ENCODE measurements at places on chromosomes 7 and 10.
A peak's percentile ranks its signal among the peaks of the same experiment; 100 is the strongest.

- no peak for DNase-seq
These were observed 2.3 kb upstream of the MCU start for GRCh38 chr10:72689660-72690059.

- no peak for DNase-seq
These were observed 273.6 kb upstream of the PODXL start for GRCh38 chr7:131829947-131830558.

GRCh38 chr10:119595134-119595675, 1.6 kb downstream of the TIAL1 start:
- no peak for DNase-seq

- DNase-seq = no peak
These were observed 62.3 kb downstream of the EGFR start for GRCh38 chr7:55081068-55081467.

GRCh38 chr10:133442967-133443924, 10.5 kb upstream of the SCART1 start:
- DNase-seq = no peak

- no peak for DNase-seq
These were observed 31.2 kb upstream of the SRGN start for GRCh38 chr10:69056536-69057260.

DNA sequence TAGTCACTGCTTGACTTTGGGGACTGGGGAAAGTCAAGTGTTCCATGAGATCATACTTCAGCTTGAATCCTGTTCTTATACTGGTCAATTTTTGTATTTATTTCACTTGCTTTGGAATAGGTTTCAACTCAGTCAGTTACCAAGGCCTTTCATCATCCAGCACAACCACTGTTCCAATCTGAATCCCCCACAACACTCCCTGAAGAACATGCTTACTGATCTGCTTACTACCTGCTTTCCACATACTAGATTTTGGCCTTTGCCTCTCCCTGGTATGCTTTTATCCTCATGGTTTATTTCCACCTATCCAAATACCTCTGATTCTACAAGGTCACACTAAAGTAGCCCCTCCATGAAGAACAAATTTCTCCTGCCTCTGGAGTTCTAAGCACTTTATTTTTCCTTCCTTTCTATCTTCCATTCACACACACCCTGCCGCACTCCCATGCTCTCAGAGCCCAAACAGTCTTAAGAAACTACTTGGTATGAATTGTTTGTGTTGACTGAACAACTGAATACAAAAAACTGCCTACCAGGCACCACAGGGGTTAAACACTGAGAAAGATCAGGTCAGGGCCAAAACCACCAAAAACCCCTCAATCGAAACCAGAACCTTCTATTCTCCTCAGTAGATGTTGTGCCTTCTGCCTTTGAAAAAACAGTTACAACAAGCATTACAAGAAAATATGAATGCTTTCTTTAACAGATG, 178.1 kb downstream of the AVL9 start:
- no peak for DNase-seq

DNA sequence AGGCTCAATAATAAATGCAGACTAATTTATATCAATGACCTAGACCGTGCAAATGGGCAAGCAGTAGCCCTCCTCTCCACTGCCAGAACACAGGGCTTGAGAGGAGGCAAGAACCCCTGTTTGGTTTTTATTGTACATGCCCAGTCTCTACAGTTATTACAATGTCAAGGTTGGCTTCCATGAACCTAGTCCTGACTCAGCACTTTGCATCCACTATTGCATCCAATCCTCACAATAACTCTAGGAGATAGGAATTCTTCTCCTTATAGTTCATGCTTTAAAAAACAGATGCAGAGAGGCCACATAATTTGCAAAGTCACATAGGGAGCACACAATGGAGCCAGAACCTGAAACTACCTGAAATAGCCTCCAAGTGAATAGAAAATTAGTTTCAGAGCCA, 7.0 kb upstream of the COL13A1 start:
- DNase-seq = no peak

GRCh38 chr7:1092806-1093501, 5.0 kb downstream of the GPER1 start:
- no peak for DNase-seq

GRCh38 chr10:22570234-22570633, 144.1 kb downstream of the PIP4K2A start:
- DNase-seq = no peak

GRCh38 chr7:101172005-101172853, 6.9 kb upstream of the VGF start:
- DNase-seq = no peak

DNA sequence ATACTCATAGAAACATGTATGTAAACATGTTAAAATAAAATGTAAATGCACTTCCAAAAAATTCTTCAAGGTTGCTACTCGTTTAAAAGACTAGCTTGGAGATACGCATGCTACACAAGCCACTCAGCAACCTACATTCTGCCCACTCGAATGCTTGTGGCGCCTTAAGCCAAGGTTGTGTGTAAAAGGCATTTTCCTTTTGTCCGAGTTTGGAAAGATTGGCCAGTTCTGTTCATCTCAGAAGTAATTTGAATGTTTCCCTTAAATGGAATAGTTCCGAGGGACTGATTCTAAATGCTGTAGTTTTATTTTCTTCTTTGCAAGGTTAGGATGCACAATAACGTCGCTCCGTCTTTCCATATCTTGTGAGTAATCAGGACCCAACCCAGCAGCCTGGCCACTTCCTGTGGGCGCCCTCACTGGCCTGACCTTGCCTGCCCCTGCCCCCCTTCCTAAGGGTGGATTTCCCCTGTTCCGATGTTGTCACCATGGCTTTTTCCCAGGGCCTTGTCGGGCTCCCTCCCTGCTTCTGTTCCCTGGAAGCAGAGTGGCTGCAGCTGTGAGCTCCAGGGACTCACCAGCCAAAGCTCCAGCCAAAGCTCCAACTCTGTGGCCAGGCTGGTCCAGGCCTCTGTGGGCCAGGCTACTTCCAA, 70.6 kb downstream of the PTPRE start:
- DNase-seq = no peak

DNA sequence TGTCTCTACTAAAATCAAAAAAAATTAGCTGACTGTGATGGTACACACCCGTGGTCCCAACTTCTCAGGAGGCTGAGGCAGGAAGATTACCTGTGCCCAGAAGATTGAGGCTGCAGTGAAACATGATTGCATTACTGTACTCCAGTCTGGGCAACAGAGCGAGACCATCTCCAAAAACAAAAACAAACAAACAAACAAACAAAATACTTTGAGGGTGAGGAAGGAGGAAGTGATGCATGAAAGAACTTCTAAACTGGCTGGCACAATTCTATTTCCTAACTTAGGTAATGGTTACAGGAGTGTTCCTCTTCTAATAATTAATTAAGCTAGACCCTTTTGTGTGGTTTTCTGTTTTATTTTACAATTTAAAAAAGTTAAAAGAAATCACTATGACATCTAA, 15.5 kb downstream of the WAPL start:
- no peak for DNase-seq

DNA sequence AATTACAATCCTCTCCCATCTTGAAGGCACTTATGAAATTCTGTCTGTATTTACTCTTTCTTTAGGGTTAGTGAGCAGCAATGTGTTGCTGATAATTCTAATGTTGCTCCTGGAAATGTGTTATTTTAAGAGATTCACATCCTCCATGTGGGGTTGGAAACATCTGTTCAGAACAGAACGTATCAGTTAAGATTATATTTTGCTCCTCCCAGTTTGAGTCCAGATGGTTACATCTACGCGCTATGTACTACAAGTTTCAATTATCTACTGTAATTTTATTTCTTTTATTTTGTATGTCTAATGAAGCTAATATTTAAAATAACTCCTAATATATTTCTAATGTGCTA, 250.6 kb upstream of the KLF6 start:
- DNase-seq = no peak

GRCh38 chr7:36299823-36300341, 89.8 kb upstream of the ANLN start:
- DNase-seq = no peak

- peak; percentile 32 for DNase-seq
These were observed 16.6 kb downstream of the ZNF862 start for GRCh38 chr7:149854611-149855360.

GRCh38 chr10:11949152-11949551, 93.5 kb downstream of the UPF2 start:
- DNase-seq = peak; percentile 6

DNA sequence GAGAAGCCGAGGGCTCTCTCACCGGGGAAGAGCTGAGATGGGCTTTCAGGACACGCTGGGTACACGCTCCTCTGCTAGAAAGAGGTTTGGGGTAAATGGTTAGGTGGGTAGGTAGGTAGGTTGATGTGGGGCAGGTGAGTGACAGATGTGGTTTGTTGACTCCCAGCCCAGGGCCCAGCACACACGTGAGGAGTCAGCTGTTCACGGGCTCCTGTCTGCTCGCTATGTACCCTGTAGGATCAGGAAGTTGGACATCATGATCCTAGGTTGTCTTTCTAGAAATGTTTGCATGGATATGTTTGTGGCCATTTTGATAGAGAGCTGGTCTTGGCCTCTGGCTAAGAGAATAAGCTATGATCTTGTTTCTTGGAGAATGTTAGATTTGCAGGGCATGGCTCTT, 109.0 kb downstream of the TACC2 start:
- DNase-seq = no peak

DNA sequence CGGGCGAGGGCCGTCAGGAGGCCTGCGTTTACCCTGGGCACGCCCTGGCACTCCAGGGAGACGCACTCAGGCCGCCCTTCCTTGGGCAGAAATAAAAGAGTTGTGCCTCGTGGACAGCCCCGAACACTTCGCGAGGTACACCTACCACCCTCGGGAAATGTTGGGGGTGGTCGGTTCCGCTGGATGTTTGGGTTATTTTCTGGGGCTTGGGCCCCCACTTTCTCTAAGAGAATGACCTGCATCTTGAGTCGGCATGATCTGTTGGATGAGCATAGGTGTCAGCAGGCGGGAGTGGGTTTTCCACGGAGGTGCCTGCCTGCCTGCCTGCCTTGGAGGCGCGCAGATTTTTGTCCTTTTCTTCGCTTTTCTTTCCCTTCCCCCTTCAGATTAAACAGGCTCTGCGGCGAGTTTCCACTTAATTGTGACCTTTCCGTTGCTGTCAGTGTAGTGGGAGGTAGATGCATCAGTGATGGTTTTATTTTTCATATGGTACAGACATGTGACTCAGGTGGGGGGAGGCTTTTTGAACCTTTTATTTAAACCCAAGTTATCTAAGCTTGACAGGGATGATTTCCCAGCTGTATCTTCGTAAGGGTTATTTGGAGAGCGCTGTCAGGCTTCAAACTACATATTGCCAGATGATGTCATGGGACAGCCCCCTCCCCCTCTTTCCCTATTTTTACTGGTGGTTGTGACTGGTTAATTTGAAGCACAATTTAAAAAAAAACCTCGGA, 661 bp downstream of the HECTD2 start:
- peak; percentile 7 for DNase-seq

DNA sequence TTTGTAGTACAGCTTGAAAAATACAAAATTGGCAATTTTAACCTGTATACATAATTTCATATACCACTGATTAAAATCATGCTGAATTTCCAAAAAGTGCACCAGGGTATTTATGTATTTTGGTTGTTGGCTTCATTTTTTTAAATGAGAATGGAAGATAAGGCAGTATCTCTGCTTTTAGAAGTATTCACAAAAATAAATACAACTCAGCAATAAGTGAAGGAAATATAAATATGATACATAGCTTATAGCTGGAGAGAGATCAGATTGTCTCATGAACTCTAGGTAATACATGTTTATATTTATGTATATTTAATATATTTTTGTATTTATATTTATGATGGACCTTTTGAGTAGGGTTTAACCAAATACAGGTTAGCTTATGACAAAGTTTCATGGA, 81.0 kb downstream of the KMT2E start:
- DNase-seq = no peak

DNA sequence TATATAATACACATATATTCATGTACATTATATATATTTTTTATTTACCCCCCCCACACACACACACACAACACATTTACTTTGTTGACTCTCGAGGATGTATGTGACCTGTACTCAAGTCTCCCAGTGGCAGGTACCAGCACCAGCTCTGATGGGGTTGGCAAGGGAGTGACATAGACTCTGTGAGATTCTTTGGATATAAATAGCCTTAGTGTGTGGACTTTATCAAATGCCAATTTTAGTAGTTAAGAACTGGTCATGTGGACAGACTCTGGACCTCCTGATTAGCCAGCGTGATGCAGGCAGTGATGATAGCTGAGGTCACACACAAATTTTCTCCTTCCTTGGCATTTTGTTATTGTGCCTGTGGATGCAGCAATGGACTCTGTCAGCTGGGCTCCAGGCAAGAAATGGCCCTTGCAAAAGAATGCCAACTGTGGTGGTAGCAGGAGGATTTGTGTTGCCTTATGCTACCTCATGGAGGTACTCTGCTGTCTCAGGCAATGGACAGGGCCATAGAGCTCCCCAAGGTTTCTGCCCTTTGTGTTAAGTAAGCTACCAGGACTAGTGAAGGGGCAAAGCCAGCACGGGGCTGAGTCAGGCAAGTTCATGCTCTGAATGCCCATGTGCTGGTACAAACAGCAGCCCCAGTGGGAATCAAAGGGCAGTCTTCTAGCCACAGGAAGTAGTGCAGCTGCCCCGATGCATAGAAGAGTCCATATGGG, 224.6 kb upstream of the ZWINT start:
- no peak for DNase-seq

GRCh38 chr7:3245077-3245476, 56.0 kb upstream of the SDK1 start:
- no peak for DNase-seq

GRCh38 chr10:27779462-27780015, 33.9 kb upstream of the MKX start:
- no peak for DNase-seq

DNA sequence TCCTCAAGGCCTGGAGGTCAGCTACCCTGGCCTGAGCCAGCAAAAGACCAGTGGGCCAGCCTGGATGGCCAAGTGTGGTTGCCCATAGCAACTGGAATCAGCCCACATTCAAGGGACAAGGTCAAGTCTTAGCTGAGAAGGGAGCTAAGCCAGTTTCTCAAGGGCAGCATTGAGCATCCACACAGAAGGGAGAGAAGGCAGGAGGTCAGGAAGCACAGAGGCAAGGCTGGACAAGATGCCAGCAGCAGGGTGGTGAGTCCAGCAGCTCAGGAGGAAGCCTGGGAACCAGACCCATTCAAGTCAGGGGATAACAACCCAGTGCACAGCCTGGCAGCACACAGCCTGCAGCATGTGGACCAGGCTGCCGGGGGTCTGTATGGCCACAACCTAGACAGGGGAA, 54.0 kb upstream of the ZMIZ1 start:
- DNase-seq = no peak

- DNase-seq = no peak
These were observed 25.5 kb downstream of the VIPR2 start for GRCh38 chr7:159119026-159119741.

DNA sequence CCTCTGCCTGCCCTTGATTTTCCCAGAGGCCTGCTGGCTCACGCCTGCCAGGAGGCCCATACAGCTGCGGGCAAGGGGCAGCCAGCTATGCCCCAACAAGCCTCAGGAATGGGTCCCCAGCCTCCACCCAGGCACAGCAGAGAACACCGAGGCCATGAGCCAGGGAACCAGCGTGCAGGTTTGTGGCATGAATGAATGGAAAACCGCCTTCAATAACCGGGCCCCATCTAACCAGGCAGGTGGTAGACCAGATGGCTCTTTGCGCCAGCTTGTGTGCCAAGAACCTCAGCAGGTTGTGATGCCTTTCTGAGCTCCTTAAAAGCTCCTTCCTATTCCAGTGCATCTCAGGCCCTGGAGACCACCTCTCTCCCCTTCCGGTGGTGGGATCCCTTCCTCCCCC, 50.2 kb downstream of the ELFN1 start:
- DNase-seq = no peak

- DNase-seq = no peak
These were observed 63.4 kb upstream of the GJD4 start for GRCh38 chr10:35541720-35542119.

- DNase-seq = no peak
These were observed 160.1 kb downstream of the MTERF1 start for GRCh38 chr7:91720260-91720937.
